Liver (tissue), 10 donors: ENCODE measurements at places on chromosomes 3 and 15.

GRCh38 chr15:81292523-81293001 is 31.4 kb downstream of the STARD5 start:
- no peak for DNase-seq

DNA sequence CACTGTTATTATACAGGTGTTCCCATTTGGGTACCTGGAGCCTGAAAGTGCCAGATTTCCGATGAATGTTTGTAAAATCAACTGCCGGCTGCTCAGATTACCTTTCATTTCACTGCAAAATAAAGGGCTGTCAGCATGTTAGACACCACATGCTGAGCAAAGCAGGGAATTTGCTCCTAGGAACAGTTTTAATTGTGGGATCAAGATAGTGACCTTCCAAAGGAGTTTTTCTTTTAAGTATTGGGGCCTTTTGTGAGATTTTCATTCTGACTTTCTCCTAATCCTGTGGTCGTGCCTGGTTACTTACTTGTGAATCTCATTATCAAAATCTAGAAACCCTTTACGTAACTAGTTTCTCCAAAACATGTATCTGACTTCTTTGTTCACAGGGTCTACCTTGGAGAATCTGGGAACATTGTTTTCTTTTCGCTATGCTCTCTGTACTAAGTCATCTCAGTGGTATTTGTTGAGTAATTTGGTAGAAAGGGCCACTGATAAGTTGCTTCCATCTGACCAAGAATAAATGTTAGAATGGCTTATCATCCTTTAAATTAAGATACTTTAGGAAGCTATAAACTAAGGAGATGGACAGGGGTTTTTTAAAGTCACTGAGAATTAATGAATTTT is 40.8 kb upstream of the LRTM1 start:
- no peak for DNase-seq

DNA sequence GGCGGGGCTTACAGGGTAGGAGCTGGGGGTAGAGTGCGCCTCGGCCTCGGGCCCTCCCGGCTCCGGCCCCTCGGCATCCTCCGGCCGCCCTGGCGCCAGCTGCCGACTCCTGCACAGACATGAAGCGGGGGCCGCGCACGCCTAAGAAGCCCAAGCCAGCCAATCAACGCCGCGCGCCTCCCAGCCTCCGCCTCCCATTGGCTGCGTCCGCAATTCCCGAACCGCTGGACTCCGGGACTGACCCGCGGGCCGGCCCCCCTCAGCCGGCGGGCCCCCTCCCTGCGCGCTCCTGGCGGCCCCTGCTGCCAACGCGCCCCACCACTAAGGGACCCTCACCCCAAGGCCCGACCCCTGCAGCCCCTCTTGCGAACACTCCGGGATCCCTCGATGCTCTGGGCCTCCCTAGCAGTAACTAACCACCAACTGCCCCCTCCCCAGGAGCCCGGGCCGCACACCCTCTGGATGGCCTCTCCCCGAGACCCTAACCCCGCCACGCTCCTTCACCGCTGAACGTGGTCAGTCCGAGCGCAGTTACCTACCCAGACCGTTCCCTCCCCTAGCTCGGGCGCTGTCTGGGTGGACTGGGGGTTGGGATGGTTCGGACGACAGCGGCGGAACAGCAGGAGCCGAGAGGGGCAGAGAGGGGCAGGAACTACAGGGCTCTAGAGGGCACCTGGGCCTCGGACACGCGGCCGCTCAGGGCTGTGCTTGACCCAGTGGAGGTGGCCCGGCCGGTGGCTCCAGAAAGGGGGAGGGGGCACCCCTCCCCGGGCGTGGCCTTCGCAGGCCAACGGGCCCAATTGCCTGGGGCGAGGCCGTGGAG is 5.0 kb downstream of the GATA2 start:
- DNase-seq: peak; percentile 81

GRCh38 chr15:26691249-26691648 is 81.6 kb downstream of the GABRB3 start:
- DNase-seq: no peak

- DNase-seq: no peak
Observed at GRCh38 chr3:177196008-177196455, 1.2 kb downstream of the TBL1XR1 start.

- DNase-seq: no peak
Observed at GRCh38 chr15:63028442-63029110, 14.0 kb upstream of the TPM1 start.

DNA sequence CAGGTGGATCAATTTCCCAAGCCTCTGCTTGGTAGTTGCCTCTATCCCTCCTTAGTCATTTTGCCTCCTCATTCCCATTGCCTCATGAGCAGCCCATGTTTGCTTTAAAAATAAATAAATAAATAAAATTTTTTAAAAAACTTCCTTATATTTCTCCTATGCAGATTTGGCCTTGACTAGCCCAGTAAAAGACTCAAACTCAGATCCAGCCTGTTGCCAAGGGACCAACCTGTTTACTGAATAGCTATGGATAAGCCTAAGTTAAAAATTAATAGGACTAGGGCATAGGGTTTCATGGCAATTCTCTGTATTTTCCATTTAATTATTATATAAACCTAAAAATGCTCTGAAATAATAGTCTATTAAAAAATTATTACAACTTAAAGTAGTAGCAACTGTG is 384.4 kb downstream of the RSL24D1 start:
- no peak for DNase-seq

DNA sequence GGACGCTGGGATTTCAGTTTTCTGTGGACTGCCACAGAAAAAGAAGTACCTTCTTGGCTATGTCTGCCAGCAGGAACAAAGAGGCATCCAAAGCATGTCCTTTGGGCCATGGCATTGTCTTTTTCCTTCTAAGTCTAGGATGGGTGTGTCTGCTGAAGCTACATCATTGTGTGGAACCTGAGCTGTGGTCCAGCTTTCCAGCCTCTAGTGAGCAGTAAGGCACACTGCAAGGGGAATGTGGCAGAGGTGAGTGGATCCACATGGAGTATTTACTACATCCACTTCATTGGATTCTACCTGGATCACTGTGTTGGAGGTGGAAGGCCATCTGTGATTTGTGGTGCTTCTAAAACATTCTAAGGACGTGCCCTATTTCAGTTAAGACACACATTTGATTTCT is 23.7 kb downstream of the CMTM8 start:
- no peak for DNase-seq

GRCh38 chr3:197421021-197421420 is 122.6 kb upstream of the DLG1 start:
- DNase-seq: no peak

- DNase-seq: no peak
Observed at GRCh38 chr3:194587438-194587931, 45.7 kb downstream of the TMEM44 start.

GRCh38 chr3:166809520-166809919 is 570.6 kb downstream of the ZBBX start:
- no peak for DNase-seq

GRCh38 chr3:59775106-59775505 is 725.3 kb upstream of the CFAP20DC start:
- no peak for DNase-seq

DNA sequence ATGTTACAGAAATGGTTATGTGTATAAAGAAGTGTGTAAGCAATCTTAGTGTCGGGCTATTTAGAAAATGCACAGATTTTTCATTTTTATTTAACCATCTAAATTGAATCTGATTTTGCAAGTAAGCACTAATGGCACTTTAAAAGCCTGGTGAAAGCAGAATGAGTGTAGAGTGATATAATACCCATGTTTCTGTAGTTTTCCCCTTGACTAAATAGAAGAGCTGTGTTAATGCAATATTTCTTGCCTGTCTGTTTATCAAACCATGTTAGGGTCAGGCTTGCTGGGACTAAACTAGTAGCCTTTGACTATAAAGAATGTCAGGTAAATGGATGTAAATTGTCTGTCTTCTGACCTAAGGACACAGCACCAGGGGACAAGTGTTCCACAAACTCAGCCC is 714.0 kb downstream of the CADM2 start:
- DNase-seq: no peak

GRCh38 chr15:79035111-79035601 is 55.4 kb downstream of the RASGRF1 start:
- DNase-seq: no peak
